Pancreas (tissue), 10 donors: ENCODE measurements at places on chromosomes 11 and 22. TPM values are rescaled to one million over a fixed set of nuclear protein-coding genes. Genes with fewer than 3 reads are reported as not detected.

Gene OR51E1
- total RNA-seq, result not detected

Gene OR51I1
- not detected for total RNA-seq

Gene VSTM5
- total RNA-seq, result 0.22 TPM

Gene C11orf87
- not detected for total RNA-seq

Gene RELT
- 2.5 TPM for total RNA-seq

Gene UBQLN3
- total RNA-seq, result not detected

Gene IGHMBP2
- total RNA-seq, result 13.3 TPM

Gene SORL1
- total RNA-seq, result 15.6 TPM

Gene CHADL
- 1.7 TPM for total RNA-seq

Gene RAB30
- 6.7 TPM for total RNA-seq

Gene RAG2
- total RNA-seq, result not detected

Gene ZBTB44
- total RNA-seq, result 18.3 TPM

Gene MTMR3
- 22.5 TPM for total RNA-seq

Gene TP53AIP1
- total RNA-seq, result not detected

Gene STK33
- 7.2 TPM for total RNA-seq

Gene AHNAK
- 58.7 TPM for total RNA-seq

Gene SLCO2B1
- 32.1 TPM for total RNA-seq

Gene FERMT3
- 8.4 TPM for total RNA-seq

Gene TRIM29
- 0.86 TPM for total RNA-seq

Gene BARX2
- 4.1 TPM for total RNA-seq

Gene SCN3B
- total RNA-seq, result 1.2 TPM
